T-helper 22 cell (primary cell): ENCODE measurements at places on chromosomes 1 and 21.

- no peak for DNase-seq
Observed at GRCh38 chr1:181160998-181161870, 72.7 kb downstream of the IER5 start.

DNA sequence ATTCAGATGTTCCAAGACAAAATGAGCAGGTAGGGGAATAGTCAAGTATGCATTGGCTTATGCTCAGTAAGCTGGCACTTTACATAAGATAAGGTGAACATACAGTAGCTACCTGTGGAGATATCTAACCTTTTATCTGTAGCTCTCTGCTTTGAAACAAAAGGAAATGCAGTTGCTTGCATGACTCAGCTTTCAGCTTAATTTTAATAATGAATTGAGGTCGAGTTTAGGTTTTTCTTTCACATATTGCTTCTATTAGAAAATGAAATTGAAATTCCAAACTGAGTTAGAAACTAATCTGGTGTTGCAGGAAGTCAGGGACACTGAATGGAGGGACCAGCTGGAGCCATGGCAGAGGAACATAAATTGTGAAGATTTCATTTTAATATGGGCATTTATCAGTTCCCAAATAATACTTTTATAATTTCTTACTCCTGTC lies 8.3 kb downstream of the FRRS1 start:
- DNase-seq, result no peak

- DNase-seq, result no peak
Observed at GRCh38 chr1:214303141-214303930, 22.4 kb downstream of the SMYD2 start.

GRCh38 chr1:81179242-81179641 lies 621.5 kb upstream of the ADGRL2 start:
- no peak for DNase-seq

- DNase-seq, result no peak
Observed at GRCh38 chr1:222275729-222276465, 272.0 kb downstream of the HHIPL2 start.

DNA sequence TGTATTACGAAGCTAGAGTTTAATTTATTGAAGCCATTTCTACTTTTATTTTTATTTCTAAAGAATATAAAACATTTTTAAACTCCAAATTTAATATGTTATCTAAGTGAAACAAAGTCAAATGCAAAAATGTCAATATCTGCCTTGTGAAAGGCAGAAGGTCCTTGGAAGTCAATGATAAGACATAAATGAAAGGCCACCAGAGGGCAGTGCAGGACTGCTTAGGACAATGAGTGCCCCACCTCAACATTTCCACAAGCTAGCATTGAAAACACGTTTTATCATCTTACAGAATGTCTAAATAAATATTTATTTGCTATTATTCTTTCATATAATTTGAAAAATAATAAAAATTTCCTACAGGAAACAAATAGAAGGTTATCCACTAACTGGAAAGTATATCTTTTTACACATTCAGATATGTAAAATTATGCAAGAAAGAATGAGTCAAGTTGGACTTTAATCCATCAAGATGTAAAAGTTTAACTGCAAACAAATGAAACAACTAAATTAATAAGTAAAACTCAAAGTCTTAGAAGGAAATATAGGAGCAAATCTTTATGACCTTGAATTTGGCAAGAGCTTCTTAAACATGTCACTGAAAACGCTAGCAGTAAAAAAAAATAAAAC lies 140.1 kb upstream of the FMN2 start:
- DNase-seq, result no peak

- no peak for DNase-seq
Observed at GRCh38 chr1:85502171-85502570, 37.2 kb upstream of the DDAH1 start.

GRCh38 chr1:239040523-239040922 lies 345.8 kb upstream of the CHRM3 start:
- DNase-seq, result no peak

DNA sequence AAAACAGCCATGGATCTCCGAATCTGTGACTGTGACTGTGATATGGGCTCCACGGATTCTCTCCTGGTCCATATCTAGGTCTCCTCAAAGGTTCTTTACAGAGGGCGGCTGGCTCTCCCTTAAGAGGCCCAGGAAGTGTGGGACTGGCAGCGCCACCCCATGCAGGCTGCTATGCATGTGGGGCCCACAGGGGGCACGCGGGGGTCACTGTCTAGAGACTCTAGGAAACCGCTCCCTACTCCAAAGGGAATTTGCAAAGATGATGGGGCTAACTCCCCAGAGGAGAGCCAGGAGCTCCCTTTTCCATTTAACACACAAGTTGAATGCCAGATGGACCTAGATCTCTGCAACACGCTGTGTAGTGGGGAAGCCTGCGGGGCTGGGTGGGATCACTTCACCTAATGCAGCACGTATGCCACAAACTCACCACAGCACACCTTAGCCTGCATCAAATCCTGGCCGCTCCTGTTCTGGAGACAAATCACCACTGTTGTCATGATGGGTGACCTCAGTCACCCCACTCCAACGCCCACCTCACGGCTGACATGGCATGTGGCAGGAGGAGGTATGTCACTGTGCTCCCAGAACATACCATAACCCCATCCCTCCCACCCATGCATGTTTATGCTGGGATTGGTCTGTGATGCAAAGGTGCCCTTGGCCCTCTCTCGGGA lies 61.7 kb downstream of the SLC45A1 start:
- DNase-seq, result no peak

GRCh38 chr1:90494748-90495282 lies 222.3 kb downstream of the BARHL2 start:
- no peak for DNase-seq

- DNase-seq, result no peak
Observed at GRCh38 chr1:105608713-105609112, 1447.8 kb upstream of the PRMT6 start.

- DNase-seq, result no peak
Observed at GRCh38 chr1:211581526-211581925, 2.6 kb upstream of the SLC30A1 start.
